Pulmonary artery endothelial cell (primary cell): ENCODE measurements at places on chromosomes 6 and 20. TPM values are rescaled to one million over a fixed set of nuclear protein-coding genes. Genes with fewer than 3 reads are reported as not detected.

- no peak for DNase-seq
Observed at GRCh38 chr6:11622156-11622555, 84.6 kb downstream of the TMEM170B start.

GRCh38 chr6:42402184-42402583 lies 49.5 kb downstream of the TRERF1 start:
- no peak for DNase-seq

DNA sequence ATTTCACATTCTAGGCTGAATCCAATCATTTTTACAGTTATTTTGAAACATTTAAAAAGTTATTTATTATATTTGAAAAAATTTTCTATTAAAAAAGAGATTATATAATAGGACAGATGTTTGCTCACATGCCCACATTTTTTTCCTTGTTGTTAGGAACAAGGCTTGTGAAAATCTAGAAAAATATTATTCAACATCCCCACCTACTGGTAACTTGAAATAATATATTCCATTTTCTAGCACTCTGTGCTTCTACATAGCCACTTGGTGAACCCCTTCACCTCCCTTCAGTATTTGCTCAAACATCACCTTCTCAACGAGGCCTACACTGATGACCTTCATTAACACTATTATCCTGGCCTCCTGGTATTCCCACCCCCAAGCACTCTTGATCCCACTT lies 18.3 kb upstream of the GPRC6A start:
- no peak for DNase-seq

DNA sequence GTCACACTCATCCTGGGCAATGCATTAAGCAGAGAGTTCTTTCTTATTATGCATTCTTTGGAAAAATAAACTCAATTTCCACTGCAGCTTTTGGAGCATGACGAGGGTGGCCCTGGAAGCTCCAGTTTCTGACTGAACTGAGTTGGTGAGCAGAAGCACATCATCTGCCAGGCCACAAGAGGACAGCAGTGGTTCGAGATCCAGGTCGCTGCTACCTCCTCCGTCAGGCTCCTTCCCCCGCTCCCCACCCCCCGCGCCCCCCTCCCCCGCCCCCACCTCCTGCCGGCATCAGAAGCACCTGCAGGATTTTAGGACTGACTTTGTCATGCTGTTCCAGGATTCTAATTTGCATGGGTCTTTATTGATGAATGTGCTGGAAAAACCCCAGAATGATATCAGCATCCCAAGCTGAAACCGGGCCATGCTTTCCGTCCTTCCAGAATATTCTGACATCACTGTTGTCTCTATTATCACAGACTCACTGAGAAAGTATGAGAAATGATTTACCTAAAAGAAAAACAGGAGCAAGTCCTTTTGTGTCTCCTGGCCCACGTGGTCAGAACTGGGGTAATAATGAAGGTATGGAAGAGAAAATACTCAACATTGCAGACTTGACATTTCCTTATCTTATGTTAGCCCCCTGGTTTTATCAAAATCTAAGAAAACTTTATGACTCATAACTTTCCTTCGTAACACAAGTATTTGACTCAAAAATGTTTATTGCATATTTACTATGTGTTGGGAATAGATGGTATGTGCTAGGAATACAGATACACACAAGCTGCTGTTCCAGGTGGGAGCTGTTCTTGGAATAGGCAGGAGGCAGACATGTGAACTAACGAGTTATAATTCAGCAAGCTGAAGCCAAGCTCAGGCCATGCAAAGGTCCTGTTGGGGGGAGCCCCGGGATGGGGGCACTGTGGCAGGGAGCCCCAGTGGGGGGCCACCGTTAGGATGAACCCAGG lies 220.2 kb upstream of the EXOC2 start:
- no peak for DNase-seq

GRCh38 chr6:137160763-137161162 lies 12.7 kb downstream of the IL22RA2 start:
- no peak for DNase-seq

DNA sequence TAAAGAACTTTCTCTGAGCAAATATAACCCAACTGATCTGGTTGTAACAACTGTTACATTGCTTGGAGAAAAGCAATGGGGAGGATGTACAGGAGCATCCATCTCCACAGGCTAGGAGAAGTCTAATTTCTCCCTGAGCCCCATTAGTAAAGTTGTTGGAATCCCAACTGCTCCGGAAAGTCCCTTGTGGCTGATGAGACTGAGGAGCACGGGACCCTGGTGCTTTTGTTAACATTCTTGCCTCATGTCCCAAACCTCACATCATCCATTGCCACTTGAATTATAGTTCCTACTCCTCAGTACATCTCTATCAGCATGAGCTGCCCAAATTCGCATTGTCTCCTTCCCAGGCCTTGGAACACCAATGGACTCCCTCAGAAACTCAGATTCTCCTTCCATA lies 260.6 kb upstream of the BMP2 start:
- no peak for DNase-seq

DNA sequence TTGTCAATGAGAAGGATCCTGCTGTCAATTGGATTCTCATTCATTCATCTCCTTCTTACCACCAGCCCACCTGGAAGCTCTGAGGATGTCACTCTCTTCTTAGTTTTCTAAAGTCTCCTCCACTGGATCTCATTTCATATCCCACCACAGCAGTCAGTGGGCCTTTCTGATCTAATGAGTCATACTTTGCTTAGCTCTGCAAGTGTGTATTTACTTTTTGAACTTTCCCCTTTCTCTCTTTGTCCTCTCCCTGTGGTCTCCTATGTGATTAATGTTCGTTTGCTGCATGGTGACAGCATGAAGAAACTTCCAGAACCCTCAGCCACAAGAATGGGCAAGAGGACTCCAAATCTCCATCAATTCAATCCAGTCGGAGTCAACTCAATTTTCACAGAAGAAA lies 63.6 kb upstream of the SYNDIG1 start:
- DNase-seq, result no peak

GRCh38 chr6:121755485-121755884 lies 320.0 kb downstream of the GJA1 start:
- no peak for DNase-seq

- no peak for DNase-seq
Observed at GRCh38 chr6:90730151-90730673, 143.3 kb upstream of the MAP3K7 start.

GRCh38 chr6:811831-812230 lies 118.9 kb upstream of the EXOC2 start:
- no peak for DNase-seq

- DNase-seq, result no peak
Observed at GRCh38 chr20:57071283-57071731, 195.1 kb downstream of the BMP7 start.

DNA sequence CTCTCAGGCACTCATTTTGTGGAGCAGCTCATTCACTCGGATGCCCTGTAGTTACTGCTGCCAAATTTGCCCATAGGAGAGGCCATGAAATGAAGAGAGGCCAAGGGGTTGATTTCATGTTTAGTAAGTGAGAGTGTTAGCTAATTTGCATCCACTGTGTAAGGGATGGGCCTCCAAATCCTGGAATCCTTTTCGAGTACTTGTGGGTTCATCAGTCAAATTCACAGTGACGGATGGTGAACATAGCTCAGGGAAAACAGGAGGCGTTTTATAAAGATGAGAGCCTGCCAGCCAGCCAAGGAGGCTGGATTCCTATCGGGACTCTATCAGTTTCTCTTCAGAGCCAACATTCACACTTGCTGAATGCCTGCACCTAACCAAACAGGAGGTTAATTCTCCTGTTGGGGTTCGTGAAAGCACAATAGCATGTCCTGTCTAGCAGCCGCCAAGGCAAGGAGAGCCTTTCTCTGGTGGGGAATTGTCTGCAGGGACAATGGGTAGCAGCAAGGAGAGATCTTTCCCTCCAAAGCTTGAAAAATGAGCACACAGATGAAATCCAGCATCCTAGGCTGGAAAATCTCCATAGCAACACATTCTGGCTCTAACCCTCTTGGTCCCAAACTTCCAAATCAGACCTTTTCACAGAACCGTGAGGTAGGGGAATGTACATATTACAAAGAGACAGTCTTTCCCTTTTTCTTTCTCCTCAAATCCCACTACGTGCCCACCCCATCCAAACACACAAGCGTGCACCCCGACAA lies 231.4 kb upstream of the ECI2 start:
- no peak for DNase-seq

GRCh38 chr6:551405-551804 lies 105.5 kb downstream of the HUS1B start:
- no peak for DNase-seq

DNA sequence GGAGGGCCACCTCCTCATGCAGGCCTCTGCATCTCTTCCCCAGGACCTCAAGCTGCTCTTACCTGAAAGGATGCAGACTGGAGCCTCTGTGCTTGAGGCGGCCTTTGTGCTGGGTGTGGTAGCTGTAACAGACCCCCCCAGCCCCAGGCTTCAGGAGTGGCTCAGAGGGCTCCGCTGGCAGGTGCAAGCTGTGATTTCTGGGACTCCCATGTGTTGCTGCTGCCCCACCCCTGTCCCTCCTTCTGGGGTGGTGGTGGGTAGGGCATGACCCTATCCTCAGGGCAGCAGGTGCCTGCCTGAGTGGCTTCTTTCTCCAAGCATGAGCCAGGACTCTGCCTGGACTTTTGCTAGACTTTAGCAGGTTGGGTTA lies 121.2 kb downstream of the SULF2 start:
- no peak for DNase-seq

DNA sequence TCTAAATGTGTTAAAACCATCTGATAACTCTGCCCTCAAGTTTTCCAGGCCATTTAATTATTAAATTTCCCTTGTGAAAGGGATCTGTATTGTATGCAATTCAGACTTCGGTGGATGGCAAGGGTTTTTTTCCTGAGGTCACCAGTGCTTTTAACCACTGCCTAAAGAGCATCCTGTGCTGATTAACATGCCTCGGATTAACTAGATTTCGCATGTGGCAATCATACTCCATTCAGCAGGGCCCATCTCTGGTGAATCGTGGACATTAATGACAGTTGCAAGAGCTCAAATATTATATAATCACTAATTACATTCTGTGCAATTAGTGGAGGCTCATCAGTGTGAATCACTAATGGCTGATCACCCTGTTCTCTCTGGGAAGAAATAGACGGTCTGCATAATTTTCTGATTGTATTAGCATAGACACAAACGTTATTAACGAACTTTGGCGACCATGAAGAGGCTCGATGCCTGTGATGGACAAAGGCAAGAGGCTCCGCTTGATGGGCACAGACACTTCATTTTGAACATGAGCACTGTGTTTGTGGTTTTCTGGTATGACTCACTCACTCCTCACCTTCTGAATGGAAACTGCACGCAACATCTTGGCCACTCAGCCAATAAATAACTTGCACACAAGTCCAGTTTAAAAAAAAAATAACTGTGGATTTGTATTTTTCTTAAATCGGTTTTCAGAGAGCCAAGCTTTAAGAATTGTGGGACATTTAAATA lies 31.4 kb downstream of the LINC00237 start:
- no peak for DNase-seq

GRCh38 chr6:14543971-14544585 lies 426.5 kb downstream of the CD83 start:
- DNase-seq, result no peak

DNA sequence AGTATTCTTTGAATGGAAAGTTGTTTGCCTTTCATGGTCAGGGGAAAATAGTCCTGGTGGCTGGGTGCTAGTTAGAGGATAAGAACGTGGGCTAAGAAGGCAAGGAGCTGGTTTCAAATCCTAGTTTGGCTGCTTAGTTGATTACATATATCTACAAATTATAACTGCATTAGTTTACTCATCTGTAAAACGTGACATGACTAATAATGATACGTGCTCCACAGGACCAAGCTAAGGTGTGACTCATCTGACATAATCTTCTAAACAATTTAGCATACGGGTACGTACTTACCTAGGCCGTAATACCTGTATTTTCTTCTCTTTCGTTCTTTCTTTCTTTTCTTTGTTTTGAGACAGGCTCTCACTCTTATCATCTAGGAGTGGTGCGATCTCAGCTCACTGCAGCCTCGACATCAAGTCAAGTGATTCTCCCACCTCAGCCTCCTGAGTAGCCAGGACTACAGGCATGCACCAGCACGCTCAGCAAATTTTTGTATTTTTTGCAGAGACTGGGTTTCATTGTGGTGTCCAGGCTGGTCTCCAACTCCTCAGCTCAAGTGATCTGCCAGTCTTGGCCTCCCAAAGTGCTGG lies 1274.2 kb upstream of the GJE1 start:
- no peak for DNase-seq

GRCh38 chr6:142822383-142822782 lies 122.6 kb downstream of the HIVEP2 start:
- DNase-seq, result no peak

DNA sequence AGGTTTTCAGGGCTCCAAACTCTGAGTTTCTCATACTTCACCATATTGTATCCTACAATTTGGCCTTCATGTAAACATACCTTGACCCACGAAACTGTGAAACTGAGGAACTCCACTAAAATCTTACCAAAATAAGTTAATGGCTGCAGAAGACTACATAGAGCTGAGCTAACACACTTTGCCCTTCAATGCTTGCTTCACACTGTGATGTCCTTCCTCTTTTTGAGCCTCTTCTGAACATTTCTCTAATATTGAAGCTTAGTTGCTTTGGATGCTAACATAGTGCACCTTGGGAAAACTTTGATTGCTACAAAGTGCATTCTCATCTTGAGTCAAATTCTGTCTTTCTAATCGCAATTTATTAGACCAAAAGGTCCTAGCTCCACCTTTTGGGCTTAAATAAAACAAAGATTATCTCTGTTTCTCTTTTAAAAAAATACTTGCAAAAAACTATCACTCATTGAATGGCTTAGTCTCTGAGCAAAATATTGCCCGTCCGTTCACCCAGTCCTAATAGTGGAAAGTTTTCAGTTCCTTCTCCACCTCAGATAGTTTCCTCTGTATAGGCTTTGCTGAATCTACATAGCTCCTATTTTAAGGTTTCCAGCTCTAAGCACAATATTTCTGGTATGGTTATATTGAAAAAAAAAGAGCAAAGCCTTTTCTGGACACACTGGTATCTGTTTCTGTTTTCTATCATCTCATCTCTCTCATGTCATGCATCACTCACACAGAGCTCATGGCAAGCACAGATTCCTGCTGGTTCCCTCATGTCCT lies 494.6 kb downstream of the RFPL4B start:
- no peak for DNase-seq

- DNase-seq, result no peak
Observed at GRCh38 chr20:10922941-10923340, 249.1 kb upstream of the JAG1 start.

The MACROD2 gene
- 0.46 and 0.95 TPM in 2 replicates for total RNA-seq

The ACOT8 gene
- 23.7 and 31.7 TPM in 2 replicates for total RNA-seq

The B4GALT5 gene
- 55.8 and 75.4 TPM in 2 replicates for total RNA-seq

The RAD21L1 gene
- total RNA-seq, result 0.14 and 0.26 TPM in 2 replicates

The CARMIL1 gene
- total RNA-seq, result 6.1 and 8.2 TPM in 2 replicates

The RIPOR3 gene
- under 0.01 TPM in 1 of 2 replicates, not detected in the other for total RNA-seq

The TGM2 gene
- total RNA-seq, result 390 and 674 TPM in 2 replicates

The C6orf52 gene
- total RNA-seq, result 0.26 TPM in 1 of 2 replicates, not detected in the other

The CST4 gene
- not detected in 2 replicates for total RNA-seq

The BEND6 gene
- total RNA-seq, result 1.2 and 1.8 TPM in 2 replicates

The ZFAND3 gene
- total RNA-seq, result 20.3 and 23.5 TPM in 2 replicates
